ENCODE measurements at places on chromosomes 1 and 21.

DNA sequence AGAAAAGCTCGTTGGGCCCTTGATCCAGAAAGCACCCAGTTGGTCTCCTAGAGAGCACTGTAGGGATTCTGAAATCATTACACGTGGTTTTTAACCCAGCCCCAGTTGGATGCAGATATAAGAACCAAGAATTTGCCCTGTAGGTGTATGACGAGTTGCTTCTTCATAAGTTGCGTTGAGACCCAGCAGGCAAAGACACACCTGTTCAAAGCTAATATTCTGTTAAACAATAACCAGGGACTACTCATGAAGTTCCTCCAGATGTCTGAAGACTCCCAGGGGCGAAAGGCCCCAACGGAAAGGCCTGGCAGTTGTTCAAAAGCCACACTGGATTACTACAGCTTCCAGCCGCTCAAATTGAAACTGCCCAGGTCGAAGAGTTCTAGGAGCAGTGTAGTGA lies 88.6 kb upstream of the HNRNPU start:
- DNase-seq, result no peak

DNA sequence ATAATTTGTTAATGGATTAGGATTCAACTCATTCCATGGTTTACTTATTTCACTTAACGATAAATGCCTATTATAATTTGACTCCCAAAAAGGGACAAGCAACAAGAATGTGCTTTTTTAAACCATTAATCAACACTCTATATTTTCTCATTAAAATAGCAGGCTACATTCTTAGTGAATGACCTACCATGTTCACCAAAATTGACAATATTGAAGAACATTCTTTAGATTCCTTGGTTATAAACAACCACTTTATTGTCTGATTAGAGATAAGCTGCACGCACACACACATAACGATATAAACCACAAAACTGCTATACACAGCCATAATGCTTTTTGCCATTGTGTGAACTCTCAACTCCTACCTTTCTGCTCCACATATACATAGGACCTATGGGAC lies 75.4 kb upstream of the LRRC7 start:
- no peak for DNase-seq

DNA sequence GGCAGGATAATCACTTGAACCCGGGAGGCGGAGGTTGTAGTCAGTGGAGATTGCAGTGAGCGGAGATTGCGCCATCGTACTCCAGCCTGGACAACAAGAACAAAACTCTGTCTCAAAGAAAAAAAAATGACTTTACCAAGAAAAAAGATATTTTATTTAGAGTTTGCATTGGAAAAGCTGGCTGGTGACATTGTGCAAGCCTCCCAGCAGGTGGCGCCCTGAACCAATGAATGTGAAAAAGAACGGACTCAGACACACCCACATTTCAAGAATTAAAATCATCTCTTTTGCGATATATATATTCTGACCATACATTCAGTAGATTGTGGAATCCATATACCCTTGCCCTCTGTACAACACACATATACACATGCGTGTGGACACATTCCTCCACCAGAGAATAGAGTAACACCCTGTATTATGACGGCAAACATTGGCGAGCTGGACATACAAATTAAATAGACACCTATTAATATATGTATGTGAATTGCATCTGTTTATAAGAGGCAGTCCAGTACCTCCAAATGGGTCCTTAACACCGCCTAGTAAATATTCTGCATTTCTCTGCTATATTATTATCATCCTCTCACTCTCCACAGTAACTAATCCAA lies 39.0 kb upstream of the CADM3 start:
- peak; percentile 48 for DNase-seq

- DNase-seq, result no peak
Observed at GRCh38 chr1:95850763-95851162, 616.8 kb downstream of the RWDD3 start.

DNA sequence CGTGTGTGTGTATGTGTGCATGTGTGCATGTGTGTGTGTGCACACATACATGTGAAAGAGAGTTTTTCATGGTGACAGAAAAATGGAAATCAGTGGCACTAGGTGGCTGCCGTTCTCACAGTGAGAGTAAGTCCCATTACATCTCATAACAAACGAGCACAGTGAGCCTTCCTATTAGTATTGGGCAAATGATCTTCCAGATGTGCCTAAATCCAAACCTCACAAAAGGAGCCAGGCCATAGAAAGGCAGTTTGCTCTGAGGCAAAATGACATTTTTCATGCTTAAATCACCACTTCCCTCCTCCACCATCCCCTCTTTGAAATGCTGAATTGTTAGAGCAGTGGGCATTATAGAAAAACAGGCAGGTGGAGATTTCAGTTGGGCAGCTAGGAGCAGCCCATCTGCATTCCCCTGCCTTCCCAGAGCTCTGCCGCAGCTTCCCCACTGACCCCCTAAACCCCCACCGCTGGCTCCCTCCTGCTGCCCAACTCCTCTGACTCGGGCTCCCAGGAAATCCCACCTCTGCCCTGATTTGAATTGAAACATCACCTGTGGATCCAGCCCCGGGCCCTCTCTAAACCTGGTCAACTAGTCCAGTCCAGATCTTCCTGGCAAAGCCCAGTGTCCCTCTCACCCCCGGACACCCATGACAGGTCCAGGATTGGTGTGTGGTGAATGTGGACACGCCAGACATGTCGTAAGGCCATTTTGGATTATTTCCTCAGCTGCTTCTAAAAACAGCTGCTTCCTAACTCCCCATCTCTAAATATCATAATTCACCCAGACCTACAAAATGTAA lies 190.5 kb downstream of the SEC16B start:
- no peak for DNase-seq

- no peak for DNase-seq
Observed at GRCh38 chr21:42988236-42988965, 14.0 kb downstream of the PKNOX1 start.

GRCh38 chr1:6171548-6172124 lies 8.5 kb downstream of the CHD5 start:
- no peak for DNase-seq

- peak; percentile 50 for DNase-seq
Observed at GRCh38 chr1:25562101-25562927, 18.9 kb downstream of the LDLRAP1 start.

- DNase-seq, result no peak
Observed at GRCh38 chr1:205936846-205937586, 6.2 kb downstream of the SLC26A9 start.

DNA sequence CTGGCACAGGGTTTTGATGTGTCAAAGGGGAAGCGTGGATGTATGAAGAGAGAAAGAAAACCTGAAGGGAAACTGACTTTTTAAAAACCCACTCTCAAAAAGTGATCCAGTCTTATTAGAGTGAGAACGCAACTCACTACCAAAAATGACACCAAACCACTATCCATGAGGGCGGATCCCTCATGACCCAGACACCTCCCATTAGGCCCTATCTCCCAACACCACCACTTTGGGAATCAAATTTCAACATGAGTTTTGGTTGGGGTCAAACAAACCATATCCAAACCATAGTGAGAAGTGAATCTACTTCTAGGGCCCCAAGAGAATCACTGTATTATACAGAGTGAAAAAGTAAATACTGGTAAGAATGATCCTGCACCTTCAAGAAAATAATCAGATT lies 53.5 kb downstream of the FNBP1L start:
- no peak for DNase-seq

DNA sequence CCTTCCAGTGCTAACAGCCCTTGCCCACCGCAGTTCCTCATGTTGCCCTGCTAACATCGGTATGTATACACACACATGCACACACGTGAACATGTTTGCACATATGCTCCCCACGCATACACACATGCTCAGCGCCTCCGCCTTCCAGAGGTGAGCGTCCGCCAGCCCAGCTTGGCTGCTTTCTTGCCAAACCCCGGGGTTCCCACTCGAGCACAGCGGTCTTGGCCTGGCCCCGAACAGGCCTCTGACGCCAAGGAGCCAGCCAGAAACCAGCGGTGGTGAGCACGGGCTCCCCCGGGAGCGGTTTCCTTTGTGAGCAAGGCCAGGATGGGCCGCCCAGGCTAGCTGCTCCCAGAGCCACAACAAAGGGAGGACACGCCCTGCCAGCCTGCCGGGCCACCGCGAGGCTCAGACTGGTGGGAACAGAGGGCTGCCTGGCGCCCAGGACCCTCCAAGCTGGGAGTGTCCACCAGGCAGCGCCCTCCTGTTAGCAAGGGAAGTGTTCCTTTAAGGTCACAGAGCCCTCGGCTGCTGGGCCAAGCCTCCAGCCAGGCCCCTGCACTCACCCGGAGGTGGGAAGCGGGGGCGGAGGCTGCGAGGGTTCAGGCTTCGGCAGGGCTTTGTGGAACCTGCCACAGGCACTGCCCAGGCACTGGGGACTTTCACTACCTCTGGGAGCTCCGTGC lies 65.4 kb downstream of the ALPL start:
- no peak for DNase-seq

DNA sequence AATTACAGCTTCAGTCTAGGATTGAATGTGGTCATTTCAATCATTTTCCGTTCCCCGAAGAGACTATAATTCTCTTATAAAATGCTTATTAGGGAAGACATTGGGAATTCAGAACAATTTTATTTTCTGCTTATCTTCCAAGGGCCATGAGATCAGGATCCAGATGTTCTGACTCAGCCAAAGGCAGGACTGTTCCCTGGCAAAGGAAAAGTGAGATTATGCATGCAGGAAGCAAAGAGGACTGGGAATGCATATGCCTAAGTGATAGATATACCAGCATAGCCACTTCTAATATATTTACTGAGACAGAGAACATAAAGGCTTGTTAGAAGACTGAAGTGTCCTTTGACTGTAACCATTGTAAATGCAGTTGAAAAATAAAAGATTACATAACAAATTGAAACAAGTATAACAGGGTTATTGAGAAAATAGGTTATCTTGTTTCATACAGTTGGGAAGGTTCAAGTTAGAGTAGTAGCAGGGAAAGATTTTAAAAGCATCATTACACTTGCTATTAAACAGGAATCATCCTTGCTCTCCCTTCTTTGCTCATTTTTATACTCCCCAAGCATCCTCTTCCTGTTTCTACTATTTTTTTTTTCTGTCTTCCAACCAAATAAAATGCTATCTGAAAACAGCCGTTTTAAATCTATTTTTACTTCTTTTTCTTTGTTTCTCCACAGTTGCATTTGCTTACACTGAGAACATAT lies 439.6 kb upstream of the ADAMTS5 start:
- DNase-seq, result no peak

- no peak for DNase-seq
Observed at GRCh38 chr1:111234258-111234657, 6.7 kb downstream of the CHI3L2 start.

DNA sequence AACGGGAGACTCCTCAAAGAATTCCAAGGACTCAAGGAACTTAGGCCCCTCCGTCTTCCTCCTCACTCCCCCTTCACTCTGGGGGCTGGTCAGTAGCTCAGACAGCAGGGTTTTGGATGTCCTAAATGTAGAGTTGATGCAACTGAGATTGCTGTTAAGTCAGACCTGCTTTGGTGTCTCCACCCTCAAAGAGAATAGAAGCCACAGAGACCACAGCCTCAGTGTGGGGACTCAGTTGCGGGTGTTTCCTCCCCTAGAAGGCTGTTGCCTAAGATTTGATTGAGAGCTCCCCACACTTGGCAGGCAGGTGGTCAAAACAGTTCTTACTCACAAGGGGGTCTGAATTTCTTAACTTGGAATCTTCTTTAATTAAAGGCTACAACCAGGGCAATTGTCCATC lies 7.6 kb downstream of the MAN1C1 start:
- DNase-seq, result no peak

DNA sequence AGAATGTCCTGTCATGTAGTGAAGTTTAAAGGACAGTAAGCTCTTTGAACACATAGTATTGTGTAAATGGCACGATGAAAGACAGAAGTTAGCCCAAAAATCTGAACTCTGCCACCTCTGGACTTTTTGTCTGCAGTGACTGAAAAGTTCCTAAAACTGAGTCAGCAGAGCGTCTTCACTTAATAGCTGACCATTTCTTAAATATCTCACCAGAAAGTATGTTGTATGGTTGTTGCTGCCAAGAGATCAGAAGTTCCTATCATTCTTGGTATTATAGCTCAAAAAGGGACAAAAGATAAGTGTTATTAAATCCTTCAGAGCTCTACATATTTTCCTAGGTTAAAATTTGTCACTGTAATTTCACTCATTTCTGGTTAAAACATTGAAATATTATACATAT lies 1003.0 kb downstream of the TTLL7 start:
- DNase-seq, result no peak

DNA sequence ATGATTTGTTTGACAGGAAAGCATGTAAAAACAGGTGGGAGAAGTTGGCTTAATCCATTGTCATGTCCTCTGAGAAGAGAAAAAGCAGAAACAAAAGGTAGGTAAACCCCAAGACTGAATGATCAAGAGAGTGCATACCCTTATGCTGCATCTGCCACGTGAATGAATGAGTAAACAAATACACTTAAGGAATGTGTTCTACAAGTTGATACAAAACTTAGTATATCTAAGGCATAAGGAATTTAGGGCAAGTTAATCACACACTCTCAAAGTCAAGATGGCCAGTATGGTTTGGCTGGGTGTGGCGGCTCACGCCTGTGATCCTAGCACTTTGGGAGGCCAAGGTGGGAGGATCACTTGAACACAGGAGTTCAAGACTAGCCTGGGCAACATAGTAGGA lies 34.2 kb downstream of the HMCN1 start:
- no peak for DNase-seq

GRCh38 chr1:118563981-118564951 lies 379.2 kb upstream of the SPAG17 start:
- no peak for DNase-seq

DNA sequence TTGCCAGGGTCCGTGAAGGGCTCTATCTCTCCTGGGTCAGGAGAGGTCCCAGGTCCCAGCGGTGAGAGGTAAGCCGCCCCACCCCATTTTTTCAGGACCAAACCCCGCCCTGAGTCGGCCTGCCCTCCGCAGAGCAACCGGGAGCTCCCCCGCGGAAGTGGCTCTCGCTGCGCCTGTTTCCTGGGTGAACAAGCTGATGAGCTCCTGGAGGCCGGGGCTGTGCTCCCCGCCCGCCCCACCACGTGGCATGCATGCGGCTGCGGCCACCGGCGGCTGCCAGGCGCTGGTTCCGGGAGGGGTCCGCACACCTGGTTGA lies 32.0 kb downstream of the ZBTB17 start:
- DNase-seq, result no peak
